ENCODE measurements at places on chromosomes 1 and 21.

- no peak for DNase-seq
Measured at GRCh38 chr1:4797429-4797828, 143.0 kb downstream of the AJAP1 start.

DNA sequence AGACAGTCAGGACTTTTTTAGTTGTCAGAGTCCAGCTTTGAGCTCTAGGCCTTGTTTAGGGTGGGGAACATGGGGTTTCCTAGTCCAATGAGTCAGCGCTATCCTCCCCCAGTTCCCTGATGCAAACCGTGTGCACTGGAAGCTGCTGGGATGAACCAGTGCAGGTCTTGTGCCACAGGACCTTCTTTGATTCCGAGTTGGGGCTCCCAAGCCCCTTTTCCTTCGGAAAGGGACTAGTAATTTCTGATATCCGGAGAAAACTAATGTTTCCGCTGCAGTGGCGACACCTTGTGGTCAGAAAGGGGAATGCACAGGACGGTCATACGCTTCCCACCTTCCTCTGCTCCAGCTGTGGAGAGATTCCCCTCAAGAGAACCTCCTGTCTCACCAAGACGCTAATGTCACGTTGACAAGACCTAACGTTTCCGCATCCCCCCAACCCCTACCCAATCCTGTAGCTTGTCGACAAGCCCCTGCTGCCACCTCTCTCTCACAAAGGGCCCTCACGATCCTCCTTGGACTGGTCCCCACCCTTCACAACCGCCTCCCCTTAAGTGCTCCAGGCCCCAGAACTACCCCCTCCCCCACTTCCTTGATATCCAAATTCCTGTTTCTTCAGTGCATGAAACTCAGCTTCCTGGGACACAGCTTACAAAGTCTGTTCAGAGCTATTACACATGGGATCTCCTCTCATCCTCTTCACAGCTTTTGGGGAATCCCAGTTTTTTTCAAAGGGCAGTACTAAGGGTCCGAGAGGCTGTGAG lies 30.9 kb downstream of the GPA33 start:
- DNase-seq, result peak; percentile 41

GRCh38 chr21:26599261-26599660 lies 26.2 kb upstream of the CYYR1 start:
- no peak for DNase-seq

GRCh38 chr1:214485151-214485550 lies 66.3 kb downstream of the PTPN14 start:
- no peak for DNase-seq

- no peak for DNase-seq
Measured at GRCh38 chr1:154075746-154076145, 79.1 kb downstream of the NUP210L start.

GRCh38 chr1:49630156-49630555 lies 393.6 kb downstream of the AGBL4 start:
- no peak for DNase-seq

GRCh38 chr1:201354901-201355295 lies 22.6 kb downstream of the TNNT2 start:
- DNase-seq, result no peak

DNA sequence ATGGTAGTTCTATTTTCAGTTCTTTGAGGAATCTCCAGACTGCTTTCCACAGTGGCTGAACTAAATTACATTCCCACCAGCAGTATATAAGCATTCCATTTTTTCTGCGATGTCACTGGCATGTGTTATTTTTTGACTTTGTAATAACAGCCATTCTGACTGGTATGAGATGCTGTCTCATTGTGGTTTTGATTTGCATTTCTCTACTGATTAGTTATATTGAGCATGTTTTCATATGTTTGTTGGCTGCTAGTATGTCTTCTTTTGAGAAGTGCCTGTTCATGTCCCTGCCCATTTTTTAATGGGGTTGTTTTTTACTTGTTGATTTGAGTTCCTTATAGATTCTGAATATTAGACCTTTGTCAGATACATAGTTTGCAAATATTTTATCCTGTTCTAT lies 87.9 kb downstream of the RPS6KC1 start:
- peak; percentile 35 for DNase-seq

GRCh38 chr1:45043094-45043493 lies 31.0 kb downstream of the UROD start:
- no peak for DNase-seq

DNA sequence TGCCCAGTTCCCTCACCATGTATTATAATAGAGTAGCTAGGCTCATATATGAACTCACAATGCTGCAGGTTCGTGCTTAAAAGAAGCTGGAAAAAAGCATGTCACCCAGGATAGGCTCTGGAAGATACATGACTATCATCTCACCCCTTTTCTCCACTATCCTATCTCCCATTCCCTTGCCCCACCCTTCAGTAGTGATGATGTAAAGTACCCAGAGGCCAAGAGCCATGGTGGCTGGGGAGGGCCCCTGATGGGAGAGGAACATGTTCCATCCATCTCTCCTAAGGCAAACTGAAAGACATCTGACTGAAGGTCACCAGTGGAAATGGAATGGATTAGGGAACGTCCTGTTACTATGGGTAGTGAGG lies 20.3 kb upstream of the RBBP5 start:
- no peak for DNase-seq

- DNase-seq, result no peak
Measured at GRCh38 chr1:77267035-77267434, 14.8 kb upstream of the AK5 start.

Data from AG10803 (cell line).